AG20443 (cell line): ENCODE measurements at places on chromosomes 2 and 18.
A peak's percentile ranks its signal among the peaks of the same experiment; 100 is the strongest.

- no peak for DNase-seq
Observed at GRCh38 chr2:231722721-231723307, 14.5 kb downstream of the PTMA start.

DNA sequence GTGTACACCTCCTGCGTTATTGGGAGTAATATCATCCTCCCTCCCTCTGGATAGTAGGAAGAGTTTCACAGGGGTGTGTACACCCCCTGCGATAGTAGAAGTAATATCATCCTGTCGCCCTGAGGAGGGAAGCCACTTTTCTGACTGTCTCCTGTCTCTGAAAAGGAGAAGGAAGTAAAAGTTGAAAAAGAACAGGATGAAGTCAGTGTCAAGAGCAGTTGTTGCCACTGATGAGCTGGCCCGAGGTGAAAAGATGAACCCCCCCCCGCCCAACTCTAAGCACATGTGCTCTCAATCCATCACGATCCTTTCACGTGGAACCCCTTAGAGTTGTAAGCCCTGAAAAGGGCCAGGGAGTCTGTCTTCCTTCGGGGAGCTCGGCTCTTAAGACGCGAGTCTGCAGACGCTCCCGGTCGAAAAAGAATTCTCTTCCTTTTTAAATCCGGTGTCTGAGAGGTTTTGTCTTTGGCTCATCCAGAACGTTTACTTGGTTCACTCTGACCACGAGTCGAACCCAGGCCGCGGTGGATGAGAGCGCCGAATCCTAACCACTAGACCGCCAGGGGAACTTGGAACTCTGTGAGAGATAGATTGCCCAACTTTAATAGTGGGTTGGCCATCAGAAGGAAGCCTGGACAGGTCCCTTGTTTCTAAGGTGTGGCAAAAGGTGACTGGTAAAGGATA lies 22.4 kb upstream of the NAGK start:
- DNase-seq, result no peak

- no peak for DNase-seq
Observed at GRCh38 chr2:134706587-134707329, 12.0 kb downstream of the TMEM163 start.

DNA sequence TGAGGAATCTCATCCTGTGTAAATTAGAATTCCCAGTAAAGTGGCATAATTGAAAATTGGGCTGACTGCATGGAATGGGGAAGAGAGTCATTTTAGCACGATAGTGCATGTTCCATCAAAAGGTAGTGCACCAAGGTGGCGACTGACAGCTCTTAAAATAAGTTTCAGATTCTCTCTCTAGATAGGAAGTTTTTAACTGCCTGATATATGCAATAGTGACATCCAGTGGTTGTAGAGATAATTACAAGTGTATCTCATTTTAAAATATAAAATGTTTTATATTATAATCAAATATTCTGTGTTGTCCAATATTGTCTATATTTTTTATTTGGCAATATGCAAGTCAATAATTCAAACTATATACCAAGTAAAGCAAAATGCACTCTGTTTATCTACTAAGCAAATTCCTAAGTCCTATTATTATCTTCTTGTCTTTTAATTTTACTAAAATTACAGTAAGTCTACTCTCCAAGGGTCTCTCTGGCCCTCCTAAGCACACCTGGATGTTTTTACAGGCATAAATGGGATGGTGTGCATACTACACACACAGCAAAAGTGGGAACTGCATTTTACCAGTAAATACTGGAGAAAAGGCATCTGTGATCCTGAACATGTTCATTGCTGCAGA lies 397.7 kb upstream of the HNRNPA3 start:
- DNase-seq, result peak; percentile 30

- DNase-seq, result no peak
Observed at GRCh38 chr2:74186038-74186437, 7.4 kb upstream of the MOB1A start.

GRCh38 chr2:47402555-47402804 lies 476 bp upstream of the MSH2 start:
- peak; percentile 41 for DNase-seq

GRCh38 chr2:168601741-168602140 lies 145.7 kb downstream of the CERS6 start:
- DNase-seq, result no peak

GRCh38 chr2:231277962-231278361 lies 79.5 kb downstream of the ARMC9 start:
- DNase-seq, result no peak

DNA sequence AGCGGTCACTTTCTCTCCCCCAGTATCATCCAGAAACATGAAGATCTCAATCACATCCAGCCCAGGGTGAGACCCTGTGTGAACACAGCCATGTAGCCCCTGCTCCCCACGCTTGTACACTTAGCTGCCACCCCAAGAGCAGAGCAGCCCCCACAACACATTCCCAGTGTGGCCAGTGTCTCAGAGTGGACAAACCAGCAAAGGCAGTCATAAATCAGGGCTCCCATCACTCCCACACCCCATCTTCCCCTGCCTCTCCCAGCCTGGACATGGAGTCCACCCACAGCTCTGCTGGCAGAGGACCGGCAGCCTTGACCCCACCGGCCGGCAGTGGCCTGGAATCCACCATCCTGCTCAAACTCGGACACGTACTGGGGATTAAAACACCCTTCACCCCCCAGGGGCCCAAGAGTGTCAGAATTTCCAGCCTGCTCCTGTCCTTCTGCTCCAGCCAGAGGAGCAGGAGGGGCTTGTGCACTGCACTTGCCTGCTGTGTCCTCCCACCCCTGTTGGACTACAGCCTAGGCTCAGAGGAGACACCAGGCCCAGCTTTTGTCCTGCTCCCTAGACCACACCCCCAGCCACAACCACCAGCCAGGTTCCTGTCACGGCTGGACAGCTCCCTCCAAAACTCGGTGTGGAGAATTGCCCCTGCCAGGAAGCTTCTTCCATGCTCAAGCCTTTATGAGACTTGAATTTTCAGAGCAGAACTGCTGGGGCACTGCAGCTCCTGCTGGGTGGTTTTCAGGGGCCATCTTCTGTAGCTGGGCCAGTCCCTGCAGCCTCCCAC lies 206.1 kb downstream of the SMAD2 start:
- DNase-seq, result no peak

DNA sequence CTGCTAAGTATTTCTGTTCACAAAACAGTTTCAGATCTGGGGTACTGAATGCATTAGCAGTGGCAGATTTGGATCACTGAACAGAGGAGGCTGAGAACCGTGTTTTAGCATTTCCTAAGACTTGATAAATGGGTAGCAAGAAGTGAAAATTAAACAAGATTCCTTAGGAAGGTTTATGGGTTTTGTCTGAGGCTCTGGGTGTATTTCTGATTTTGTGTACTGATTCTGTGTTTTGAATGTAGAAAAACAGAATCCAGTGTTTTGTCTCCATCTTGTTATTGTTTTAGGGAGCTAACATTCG lies 1.4 kb downstream of the FAM117B start:
- no peak for DNase-seq

DNA sequence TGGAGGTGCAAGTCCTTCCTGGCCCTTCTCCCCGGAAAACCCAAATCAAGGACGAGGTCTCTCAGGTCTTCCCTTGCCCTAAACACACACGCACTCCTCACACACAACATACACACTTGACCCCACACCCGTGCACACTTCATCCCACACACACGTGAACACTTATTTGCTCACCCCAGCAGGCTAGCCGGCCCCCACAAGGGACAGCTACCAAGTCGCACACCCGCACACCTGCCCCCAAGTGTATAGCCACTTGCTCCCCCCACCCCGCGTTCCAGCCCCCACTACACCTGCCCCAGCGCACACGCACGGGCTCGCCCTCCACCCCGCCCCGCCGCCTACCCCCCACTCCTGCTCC lies 359 bp downstream of the TGFBRAP1 start:
- no peak for DNase-seq

DNA sequence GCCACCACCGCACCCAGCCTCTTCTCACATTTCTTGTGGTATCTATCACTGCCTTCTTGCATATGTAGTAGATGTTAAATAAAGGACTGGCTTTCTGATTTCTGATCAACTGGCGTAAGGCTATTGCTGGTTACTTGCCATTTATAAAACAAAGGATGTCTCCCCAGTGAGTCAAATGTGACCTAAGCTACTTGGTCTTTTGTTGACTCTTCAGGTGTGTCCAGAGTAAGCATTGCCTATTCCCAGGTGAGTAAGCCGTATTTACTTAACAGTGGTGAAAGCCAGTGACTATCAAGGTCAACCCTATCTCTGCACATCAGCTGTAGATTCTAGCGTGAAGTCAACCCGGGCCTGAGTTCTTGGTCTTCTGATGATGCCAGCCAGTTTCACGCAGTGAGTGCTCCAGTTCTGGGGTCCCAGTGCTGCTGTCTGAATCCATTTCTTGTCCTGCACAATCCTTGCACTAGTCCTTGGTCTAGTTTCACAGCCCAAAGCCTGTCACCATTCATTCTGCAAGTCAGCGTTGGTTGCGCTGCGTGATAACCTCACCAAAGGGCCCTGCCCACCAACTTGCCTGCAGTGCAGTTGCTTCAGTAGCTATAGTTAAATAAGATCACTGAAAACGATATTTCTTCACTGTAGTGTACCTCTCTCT lies 120.2 kb downstream of the GBX2 start:
- no peak for DNase-seq

DNA sequence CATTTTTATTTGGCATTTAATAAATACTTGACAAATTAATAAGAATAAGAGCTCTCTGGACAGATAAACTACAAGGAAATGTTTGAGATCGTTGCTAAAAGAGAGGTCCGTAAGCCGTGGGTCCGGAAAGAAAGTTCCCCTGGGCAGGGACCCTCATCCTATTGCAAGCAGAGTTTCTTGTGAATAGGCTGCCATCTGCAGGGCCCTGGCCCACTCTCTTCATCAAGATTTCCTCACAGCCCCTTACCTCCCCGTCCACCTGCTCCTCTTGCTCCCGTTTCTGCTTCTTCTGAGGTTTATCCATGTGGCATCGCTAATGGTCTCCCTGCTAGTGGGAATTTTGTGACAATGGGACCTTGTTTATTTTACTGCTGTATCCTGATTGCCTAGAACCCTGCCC lies 30.1 kb upstream of the MC5R start:
- DNase-seq, result no peak
